Stimulated activated CD4-positive, alpha-beta T cell treated with anti-CD3 and anti-CD28 coated beads, TNF-alpha, amount 100 ng/mL, for 4 hours (primary cell): ENCODE measurements at places on chromosomes 4 and X.

DNA sequence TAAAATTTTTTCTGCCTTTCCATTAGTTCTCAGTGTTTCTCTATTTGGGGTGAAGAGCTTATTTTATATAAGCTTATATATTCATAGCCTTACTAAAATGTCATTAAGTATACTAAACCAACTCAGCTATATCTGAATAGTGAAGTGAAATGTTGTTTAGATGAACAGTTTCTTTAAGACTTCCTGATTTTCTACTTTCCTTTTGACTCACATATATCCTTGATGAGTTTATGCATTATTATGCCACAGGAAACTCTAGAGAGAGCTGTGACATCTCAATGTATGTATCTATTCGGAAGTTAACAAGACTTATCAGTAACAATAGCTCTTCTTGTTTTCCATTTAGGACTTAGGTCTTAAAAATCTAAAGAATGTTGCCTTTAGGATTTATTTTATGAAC, 1491.8 kb upstream of the IGFBP7 start:
- DNase-seq: no peak

GRCh38 chr4:76576824-76577223, 141.8 kb downstream of the SHROOM3 start:
- no peak for DNase-seq

DNA sequence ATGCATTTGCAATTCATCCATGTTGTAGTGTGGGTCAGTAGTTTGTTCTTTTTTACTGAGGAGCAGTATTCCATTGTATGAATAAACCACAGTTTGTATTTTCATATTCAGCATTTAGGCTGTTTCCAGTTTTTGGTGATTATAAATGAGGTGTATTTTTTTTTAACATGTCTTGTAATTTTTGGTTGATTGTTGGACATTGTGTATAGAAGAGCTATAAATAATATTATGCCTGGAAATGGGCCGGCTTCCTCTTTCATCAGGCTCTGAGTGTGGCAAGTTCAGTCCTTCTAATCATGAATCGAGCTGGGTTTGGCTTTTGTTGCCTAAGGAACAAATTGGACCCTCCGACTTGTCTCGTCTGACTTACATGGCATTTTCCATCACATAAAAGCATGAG, 115.7 kb downstream of the PSAPL1 start:
- no peak for DNase-seq

- DNase-seq: no peak
These were observed 85.1 kb upstream of the AP1S2 start for GRCh38 chrX:15939737-15940136.

DNA sequence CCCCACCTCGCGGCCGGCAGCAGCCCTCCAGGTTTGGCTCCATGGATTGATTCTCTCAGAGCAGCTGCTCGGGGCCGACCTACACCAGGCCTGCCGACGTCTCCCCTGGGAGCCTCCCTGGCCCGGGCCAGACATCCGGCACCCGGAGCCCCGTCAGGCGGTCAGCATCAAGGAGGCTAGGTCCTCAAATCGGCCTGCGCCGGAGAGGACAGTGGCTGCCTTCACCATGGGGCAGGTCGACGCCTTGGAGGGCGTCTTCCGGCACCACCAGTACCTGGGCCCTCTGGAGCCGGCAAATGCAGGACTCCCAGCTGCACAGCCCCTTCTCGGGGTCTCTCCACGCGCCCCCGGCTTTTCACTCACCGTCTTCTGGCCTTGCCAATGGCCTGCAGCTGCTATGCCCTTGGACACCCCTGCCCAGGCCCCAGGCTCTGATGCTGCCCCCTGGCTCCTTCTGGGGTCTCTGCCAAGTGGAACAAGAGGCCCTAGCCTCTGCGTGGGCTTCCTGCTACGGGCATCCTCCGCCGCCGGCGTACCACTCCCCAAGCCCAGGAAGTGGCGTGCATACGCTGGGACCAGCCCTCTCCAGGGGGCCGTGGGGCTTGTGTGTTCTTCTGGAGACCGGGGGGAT, 341.8 kb downstream of the MAGEB5 start:
- DNase-seq: no peak

DNA sequence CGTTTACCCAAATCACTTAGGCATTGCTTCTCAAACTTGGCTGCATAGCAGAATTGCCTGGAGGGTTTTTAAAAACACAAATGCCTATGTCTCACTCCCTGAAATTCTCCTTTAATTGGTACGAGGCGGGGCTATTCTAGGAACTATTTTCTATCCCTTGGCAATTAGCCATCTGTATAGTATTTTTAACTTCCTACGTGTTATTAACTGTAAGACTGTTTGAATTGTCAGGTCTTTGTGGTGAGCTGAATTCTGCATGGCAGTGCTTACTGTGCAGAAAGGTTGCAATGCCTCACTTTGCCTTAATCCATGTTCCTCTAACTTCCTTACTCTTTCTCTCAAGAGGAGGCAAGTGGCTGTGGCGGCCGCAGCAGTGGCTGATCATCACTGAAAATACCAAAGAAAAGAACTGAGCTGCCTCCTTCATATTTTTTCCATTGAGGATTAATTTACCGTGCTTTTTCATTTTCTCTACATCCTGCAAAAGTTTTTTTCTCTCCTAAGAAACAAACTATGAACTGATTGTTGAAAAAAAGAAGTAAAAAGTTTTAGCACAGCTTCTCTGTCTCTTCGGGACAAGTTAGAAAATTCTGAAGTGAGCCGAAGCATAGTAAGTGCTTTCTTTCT, at the start of gene SHROOM3:
TSS of gene SHROOM3 (plus strand) at position 329 of the 627 bp plus-strand sequence. CDS start 824 bp downstream, outside the sequence.
- DNase-seq: no peak

DNA sequence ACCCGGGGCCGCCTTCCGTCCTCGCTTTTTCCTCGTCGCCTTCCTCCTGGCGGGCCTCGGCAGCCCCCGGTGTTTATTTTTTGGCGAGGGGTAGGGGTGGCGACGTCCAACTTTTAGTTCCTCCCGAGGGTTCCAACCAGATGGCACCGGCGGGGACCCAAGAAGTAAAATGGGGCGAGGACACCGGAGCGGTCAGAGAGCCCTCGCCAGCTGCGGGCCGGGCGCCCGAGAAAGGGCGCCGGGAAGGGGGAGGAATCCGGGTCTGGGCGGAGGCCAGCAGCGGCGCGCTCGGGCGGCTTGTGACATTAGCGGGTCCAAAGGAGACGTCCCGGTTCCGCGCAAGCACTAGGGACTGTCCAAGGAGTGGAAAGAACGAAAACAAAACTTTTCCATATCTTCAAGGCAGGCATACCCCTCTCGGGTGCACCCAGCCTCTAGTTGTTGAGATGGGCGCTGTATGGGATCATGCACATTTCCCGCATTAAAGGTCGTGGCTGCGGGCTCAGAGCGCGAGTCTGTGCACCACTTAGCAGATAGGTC, 691 bp upstream of the USP46 start:
- no peak for DNase-seq

DNA sequence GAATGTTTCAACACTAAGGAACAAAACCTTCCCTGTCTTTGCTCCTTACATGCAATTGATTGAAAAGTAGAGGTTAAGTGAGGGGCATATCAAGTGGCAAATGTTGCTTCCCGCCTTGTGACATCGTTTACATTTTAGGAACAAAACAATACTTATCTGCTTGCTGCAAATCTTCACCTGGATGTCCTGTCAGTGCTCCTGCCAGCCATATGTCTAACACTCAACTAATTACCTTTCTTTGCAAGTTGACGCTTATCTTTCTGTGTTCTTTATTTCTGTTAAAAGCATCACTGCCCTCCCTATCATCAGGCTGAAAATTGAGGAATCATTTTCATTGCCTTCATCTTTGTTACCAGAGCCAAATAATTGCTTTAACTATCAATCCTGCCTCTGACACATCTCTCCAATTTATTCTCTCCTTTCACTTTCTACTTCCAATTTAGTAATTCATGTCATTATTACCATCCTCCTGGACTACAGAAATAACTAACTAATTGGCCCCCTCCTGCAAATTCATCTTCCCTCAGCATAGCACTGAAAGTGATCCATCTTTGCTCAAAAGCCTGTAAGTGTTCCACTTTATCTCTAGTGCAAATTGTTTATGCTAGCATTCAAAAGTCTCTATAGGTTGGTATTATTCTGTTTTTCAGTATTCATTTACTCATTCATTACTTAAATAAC, 298.7 kb upstream of the ATOH1 start:
- no peak for DNase-seq

DNA sequence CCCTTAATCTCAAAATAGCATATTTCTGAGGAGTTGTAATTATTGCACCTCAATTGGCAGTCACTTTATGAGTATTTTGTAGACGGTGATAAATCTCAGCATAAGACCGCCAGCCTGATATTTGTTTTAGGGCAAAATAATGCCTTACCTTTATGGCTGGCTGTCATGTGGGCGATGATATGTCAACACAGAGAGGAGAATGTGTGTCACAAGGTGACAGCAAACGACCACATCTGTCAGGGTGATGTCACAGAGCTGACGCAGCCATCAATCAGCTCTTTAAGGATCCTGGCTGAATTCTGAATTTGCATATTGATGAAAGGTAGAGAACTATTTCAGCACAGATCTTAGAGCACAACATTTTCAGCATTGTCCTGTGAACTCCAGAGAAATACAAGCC, 209.7 kb downstream of the CEP135 start:
- no peak for DNase-seq

DNA sequence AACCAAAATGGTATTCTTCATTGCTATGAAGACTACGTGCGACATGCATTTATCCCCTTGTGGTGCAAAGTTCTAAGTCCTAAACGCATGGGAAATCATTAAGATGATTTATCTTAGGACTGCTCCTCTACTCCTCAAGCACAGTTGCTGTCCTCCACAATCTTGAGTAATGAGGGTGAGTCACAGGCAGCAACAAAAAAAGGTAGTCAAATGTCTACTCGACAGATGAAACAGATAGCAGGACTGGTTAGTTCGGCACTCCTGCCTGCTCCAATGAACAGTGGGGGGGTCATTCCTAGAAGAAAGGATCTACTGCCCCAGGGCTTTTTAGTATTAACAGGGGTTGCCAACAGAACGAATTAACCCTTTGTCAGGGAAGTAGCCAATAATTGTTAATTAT, 233.7 kb upstream of the FGF13 start:
- no peak for DNase-seq

- DNase-seq: no peak
These were observed 5.6 kb downstream of the STIM2 start for GRCh38 chr4:26866203-26866602.

DNA sequence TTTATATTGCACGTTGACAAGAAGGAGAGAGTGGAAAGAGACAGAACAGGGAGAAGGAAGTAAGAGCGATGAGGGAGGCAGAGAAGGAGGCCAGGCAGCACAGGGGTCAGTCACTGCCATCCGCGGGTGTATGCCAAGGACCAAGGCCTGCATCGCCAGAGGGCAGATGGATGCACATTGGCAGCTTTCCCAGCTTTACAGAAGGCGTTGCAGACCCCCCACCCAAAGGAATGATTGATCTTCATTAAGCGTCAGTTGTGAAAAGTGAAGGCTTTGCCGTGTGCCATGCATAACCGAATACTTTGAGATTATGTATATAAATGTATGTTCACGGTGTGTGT, 21.6 kb downstream of the PIGG start:
- DNase-seq: no peak

DNA sequence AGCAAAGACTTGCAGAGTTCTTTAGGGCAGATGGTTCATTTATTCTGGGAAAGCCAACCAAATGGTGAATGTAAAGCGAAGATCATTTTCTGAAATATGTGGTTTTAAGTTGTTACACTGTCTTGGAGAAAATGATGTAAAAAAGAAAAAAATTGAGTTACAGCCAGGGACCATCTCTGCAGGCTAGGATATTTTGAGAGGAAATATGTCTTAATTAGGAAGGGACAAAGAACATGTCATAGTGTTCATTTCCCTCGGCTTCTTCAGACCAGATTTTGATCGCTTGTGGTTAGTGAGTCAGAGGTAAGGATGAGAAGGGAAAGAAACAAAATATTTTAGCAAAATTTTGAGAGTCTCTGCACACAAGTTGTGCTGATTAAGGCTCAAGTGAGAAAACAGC, 59.0 kb upstream of the C1QTNF7 start:
- DNase-seq: no peak

- DNase-seq: no peak
These were observed 3.7 kb downstream of the DOCK11 start for GRCh38 chrX:118499295-118499694.

DNA sequence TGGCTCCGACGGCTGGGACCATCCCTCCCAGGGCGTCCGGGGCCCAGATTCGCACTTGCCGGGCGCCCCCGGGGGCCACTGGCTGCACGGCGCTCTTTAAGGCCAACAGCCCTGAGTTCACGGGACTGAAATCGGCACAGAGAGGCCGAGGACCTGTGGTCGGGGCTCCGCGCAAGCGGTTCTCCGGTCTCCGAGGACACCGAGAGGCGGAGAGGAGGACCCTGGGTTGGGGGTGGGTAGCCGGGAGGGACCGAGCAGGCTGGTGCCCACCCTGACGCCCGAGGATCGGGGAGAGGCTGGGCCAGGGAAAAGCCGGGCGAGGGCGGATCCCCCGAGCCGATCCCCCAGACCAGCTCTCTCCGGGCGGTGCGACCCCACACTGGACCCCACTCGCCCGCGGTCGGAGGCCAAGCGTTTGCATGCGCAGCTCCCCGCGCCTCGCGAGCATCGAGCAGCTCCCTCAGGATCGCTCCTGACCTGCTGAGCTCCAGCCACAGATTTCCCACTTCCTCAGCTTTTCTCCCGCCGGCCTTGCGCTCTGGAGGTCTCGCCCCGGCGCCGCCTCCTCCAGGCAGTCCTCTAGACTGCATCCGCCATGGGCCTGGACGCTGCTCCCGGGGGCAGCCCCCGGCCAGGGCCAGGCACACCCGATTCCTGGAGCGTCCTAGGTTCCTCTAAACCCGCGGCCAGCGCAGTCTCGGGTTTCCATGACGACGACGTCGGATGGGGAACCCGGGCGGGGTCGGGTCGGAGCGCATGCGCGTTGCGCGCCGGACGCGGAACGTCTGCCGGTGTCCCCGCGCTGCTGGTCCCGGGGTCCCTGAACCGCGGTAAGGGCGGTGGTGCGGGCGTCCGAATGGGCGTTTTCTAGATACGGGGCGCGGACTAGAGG, 17.6 kb upstream of the NAT8L start:
- peak; percentile 81 for DNase-seq

DNA sequence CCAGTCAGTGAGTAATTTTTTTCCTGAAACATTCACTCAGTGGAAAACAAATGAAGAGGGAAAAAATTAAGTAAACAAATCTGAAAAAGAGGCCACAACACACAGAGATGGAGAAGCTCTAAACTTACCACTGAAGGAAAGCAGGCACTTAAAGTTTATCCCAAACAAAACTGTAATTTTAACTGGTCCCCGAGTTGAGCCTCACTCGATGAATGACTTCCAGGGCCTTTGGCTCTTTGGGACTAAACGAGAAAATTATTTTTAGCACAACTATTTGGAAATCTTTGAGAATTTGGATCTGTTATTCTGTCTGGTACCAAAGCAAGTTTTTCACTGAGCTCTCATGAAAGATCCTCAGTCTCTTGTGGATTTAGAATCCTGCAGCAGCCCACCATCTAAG, at the start of gene C1QTNF7:
TSS of gene C1QTNF7 (plus strand) at position 333 of the 400 bp plus-strand sequence. CDS start 7,711 bp downstream, outside the sequence.
- no peak for DNase-seq

DNA sequence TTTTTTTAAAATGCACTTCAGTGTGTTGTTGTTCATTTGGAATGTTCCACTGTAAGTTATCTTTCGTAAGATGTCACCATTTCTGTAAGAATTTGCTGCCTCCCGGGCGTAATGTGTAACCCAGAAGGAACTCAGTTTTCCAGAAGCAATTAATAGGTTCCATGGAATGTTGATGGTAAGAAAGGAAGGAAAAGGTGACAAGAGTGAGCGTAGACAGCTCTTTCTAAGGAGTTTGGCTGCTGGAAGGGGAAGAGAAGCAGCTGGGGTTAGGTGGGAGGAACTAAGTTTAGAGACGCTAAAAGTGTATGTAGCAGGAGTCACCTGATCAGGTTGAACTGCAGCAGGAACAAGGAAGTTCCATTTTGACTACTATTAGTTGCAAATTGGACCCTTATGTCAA, 35.9 kb downstream of the PNMA5 start:
- DNase-seq: no peak

- no peak for DNase-seq
These were observed 200.8 kb downstream of the SPATA18 start for GRCh38 chr4:52251864-52252263.
